ENCODE measurements at places on chromosomes 3 and 15.

- DNase-seq, result no peak
Observed at GRCh38 chr15:42826251-42826890, 89.4 kb upstream of the CDAN1 start.

GRCh38 chr15:27826411-27826810 lies 272.7 kb downstream of the OCA2 start:
- no peak for DNase-seq

DNA sequence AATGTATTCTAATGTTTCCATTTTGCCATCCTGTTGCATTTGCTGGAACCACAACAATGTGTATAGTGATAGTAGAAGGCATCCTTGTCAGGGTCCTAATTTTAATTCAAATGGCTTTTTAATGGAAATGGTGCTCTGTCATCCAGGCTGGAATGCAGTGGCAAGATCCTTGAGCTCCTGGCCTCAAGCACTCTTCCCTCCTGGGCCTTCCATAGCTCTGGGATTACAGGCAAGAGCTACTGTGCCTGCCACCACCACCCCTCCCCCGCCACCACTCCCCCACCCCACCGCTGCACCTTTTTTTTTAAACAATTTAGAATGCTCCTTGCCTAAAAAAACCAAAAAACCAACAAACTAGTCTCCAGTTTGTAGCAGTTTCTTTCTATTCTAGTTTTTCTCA lies 15.2 kb upstream of the IQCF6 start:
- no peak for DNase-seq

DNA sequence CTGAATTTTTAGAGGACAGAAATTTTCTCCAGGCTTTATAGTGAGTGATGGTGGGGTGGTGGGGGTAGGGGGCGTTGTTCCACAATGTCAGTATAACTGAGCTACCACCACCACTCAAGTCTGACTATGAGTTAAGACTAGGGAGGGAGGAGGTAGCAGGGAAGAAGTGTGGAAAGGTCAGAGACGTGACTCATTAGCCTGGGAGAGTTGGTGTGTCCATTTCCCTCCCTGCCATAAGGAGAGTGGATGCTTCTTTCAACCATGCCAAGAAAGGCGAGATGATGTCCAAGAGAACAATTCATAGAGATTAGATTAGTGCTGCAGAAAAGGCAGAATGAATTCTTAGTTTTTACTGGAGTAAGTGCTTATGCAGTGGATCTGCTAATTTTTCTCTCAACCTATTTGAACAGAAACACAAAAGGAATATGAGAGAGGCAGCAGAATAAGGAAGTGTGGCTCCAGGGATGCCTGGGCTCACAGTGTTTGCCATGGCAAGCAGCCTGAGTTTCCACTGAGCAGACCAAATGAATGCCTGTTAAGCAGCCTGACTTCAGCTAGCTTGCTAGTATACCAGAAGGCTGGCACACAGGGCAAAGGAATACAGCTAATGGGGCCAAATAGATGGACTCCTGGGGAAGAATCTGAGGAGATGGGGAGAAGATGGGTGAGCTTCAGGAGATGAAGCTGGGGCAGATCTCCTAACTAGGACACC lies 708.9 kb downstream of the NTRK3 start:
- DNase-seq, result no peak

- no peak for DNase-seq
Observed at GRCh38 chr3:105899516-105899915, 30.7 kb upstream of the CBLB start.

GRCh38 chr15:40128766-40129660 lies 20.3 kb upstream of the BMF start:
- DNase-seq, result no peak

DNA sequence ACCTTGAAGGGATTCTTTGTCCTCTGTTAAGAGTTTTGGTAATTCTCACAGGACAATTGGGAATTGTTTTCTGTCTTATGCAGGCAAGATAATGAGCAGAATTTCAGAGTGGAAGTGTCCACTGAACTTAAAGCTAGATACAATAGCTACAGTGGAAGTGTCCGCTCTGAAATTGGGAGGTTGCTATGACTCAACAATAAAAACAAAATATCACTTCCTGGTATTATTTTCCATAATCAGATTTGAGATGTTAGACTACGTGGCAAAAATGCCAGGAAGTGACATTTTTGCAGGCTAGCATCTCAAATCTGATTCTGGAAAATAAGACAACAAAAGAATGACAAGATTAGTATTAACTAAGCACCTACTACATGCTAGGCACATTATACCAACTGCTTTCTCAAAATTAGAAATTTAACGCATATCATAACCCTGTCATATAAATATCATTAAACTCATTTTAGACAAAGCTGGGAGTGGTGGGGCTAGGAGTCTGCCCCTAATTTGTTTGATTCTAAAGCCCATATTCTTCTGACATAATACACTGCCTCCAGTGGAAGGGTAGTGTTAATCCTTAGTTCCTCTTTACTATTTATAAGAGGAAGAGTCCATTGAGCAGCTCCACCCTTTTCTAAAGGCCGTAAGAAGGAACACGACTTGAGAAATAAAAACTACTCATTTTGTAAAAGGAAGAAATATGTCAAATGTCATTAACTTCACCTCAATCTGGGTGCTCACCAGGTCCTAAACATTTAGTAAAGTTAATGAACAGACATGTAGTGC lies 266.9 kb upstream of the STT3B start:
- no peak for DNase-seq

DNA sequence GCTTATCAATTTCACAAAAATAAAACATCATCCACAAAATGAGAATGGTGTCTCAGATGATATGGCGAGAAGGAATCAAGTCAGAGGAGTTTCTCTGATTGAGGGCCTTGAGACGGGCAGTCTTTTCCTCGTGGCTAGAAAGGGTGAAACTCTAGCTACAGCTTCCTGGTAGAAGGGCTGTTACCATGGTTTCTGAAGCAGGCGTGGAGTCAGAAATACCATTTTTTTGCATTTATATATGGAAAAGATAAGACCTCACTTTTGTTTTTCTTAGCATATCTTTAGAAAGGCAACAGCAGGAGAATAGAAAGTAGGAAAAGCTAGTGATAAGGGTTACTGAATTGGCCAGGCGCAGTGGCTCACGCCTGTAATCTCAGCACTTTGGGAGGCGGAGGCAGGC lies 17.3 kb upstream of the SAMD7 start:
- DNase-seq, result no peak

DNA sequence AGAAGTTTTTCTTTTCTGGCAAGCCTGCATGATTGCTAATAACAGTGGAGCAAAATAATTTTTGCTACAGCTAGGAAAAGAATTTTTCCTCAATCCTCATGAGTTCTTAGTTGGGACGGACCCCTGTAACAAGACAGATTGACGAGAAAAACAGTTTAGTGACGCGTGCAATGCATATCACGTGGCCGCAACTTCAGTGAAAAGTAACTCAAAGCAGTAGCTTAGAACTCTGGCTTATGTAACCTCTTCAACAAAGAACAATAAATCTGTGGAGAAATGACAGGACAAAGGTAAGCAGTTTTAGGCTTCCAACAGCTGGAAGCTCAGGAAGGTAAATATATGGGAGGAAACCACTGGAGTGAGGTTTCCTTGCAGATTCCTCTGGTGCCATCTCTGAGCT lies 19.7 kb downstream of the FAM107A start:
- no peak for DNase-seq

DNA sequence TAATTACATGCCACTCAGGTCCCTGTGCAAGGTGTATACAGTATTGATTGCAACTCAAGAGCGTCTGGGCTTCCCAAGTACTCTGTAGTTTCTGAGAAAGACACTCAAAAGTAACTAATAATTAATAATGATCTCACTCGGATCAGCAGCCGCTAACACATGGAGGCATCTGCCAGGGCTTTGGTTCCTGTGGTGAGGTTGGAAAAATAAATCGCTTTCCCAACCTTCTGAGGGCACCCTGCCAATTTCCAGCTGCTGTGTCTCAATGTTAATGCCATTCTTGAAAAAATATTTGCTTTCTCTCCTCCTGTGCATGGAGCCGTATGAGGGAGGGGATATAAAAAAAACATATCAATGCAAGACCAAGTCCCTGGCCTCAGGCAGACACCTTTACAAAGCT lies 116.5 kb upstream of the SLC2A2 start:
- no peak for DNase-seq

- no peak for DNase-seq
Observed at GRCh38 chr3:99499235-99500158, 138.9 kb upstream of the COL8A1 start.

DNA sequence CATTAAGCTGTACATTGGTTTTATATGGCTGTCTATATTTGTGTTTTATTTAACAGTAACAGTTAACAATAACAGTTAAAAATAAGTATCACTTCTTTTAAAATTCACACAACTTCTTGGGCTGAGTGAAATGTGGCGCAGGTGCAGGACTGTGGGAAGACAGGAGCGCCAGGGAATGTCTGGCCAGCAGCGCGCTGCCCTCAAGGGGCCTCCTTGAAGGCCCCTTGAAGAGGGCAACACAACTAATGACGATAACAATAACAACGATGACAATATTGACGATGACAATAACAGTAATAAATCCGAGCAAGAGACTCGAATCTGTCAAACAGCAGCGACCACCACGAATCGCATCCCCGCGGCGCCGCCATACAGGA lies 411 bp upstream of the PPP2R3A start:
- DNase-seq, result no peak

DNA sequence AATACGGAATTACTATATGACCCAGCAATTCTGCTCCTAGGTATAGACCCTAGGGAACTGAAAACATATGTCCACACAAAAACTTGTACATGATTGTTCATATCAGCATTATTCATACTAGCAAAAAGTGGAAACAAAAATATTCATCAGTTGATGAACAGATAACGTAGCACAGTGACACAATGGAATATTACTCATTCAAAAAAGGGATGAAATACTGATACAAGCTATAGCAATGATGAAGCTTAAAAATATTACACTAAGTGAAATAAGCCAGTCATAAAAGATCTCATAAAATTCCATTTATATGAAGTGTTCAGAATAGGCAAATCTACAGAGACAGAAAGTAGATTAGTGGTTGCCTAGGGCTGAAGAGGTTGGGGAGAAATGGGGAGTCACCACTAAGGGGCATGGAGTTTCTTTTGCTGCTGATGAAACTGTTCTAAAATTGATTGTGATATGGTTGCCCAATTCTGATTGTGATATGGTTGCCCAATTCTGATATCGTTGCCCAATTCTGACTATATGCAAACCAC lies 10.5 kb downstream of the C15orf61 start:
- no peak for DNase-seq

DNA sequence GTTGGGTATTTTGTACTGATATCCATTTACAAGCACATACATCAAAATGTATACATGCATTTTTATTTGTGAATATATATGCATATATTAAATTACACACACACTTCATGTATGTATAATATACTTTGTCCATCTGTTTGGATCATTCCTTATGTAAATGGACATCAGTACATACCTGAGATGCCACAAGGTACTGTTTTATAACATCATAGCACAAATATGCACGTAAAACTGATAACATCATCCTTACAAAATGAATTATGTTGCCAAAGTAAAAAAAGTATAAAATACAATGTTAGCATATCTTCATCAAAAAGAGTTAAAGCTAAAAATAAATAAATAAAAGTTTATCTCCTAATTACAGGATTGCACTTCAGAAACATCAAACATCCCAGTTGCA lies 634.8 kb upstream of the UBE2E2 start:
- no peak for DNase-seq

DNA sequence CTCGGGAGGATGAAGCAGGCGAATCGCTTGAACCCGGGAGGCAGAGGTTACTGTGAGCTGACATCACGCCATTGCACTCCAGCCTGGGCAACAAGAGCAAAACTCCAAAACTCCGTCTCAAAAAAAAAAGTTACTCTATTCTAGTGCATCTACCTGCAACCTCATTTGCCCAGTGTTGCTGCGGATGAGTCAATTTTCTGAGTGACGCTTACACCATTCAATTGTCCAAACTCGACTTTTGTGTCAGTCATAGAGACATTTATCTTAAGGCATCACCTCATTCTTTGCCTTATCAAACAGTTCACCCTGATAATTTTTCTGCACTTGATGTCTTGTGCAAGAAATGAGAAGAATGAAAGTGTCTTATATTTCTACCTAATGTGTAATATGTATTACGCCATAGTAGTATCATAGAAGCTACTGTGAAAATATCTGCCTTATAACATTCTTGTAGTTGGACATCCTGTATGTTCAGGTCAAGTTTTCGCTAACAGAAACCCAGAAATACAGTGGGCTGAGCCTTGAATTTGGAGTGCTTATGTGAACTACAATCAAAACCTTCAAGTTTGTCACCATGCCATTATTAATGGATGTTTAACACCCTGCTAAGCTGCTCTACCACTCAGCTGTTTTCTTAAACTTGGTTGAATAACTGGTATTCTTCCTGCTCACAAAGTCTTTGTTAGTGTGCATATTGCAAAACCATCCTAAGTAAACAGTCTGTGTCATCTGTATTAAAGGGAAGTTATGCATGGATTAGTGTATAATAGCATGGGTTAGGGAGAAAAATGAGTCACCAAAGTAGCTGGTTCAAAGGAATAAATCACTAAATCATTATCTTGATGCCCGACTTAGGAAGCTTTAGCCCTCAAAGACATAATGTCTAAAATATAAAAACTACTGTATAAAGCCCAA lies 531.0 kb upstream of the NR2F2 start:
- DNase-seq, result no peak

- no peak for DNase-seq
Observed at GRCh38 chr3:188949996-188950395, 221.8 kb upstream of the TPRG1 start.

DNA sequence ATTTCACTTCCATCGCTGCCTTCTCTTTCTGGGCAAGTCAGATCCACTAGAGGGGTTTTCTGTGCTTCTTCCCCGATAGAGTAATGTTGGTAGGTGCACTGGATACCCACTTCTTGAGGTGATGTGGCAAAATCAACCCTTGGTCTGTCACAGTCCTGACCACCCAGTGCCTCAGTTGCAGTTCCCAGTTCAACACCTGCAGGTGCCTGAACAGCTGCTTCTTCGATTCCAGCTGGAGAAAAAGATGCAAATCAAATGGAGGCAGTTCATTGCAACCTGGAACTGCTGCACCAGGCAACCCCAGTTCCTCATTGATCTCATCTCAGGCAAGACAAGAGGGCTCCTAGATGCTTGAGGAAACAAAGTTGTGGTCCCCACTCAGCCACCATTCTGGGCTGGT lies 186.6 kb downstream of the UBE2E2 start:
- DNase-seq, result no peak

DNA sequence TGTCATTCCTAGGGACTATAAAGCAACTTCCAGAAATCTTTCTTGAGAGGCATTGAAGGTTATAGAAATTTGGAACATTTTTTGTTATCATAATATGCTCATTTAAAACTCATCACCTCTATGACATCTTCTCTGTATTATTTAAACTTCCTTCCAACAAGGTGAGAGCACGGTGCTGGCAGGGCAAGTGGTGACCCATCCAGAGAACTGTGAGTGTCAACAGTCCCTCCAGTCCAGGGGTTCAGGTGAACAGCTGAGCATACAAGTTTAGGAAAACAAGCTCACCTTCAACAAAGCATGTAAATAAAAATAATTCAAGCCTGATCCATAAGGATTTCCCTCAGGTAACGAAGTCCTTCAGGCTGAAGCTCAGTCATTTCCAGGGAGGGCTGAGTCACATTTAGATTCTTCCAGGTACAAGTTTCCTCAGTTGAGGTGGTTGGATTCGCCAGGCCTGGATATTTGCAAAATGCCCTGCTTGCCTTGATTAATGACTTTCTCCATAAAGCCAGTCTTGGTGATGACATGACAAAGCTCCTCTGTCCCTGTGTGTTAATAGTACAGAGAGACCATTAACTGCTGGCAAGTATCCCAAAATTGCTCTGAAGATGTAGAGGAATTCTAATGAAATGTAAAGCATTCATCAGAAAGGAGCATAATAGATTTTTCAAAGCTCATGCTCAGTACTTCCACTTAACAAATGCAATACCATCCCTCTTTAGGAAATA lies 263.6 kb upstream of the GADL1 start:
- no peak for DNase-seq
